ENCODE measurements at places on chromosomes 11 and 22. TPM values are rescaled to one million over a fixed set of nuclear protein-coding genes. Genes with fewer than 3 reads are reported as not detected.
A peak's percentile ranks its signal among the peaks of the same experiment; 100 is the strongest.

GRCh38 chr11:7905961-7906429 is 25.1 kb downstream of the OR10A6 start:
- no peaks in the 10 kb centered on the region for H3K36me3 ChIP-seq
- DNase-seq: no peak
- H3K27me3 ChIP-seq: no peaks in the 10 kb centered on the region
- no peaks in the 10 kb centered on the region for H3K4me1 ChIP-seq
- no peak overlapping the region for H3K4me3 ChIP-seq
- no peak overlapping the region for H3K27ac ChIP-seq

DNA sequence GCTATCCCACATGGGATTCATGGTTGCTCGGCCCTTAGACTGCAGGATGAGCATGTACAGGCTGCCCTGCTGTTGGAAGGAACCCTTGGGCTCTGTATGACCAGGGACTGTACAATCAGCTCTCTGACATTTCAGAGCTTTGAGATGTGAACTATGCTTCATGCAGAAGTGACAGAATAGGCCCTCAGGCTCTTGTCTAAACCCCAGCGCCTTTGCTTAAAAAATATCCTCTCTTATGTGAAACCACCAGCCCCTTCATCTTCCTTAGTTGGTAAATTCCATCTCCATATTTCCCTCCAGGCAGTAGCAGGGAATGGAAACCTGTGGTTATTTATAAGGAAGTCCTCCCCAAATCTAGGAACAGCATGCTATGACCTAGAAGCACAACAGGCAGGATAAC is 78.9 kb upstream of the PLET1 start:
- no peak overlapping the region for H3K4me3 ChIP-seq
- no peaks in the 10 kb centered on the region for H3K27me3 ChIP-seq
- no peak for DNase-seq
- H3K36me3 ChIP-seq: no peaks in the 10 kb centered on the region
- H3K27ac ChIP-seq: no peak overlapping the region

- DNase-seq: peak; percentile 75
- H3K4me1 ChIP-seq: peaks cover 5% of the 10 kb centered on the region
- H3K27me3 ChIP-seq: no peaks in the 10 kb centered on the region
- H3K27ac ChIP-seq: peak overlapping the region; percentile 64
Observed at GRCh38 chr22:28813772-28814518, 13.6 kb upstream of the XBP1 start.

GRCh38 chr22:47634347-47634746 is 871.9 kb downstream of the TBC1D22A start:
- no peaks in the 10 kb centered on the region for H3K4me1 ChIP-seq
- H3K27me3 ChIP-seq: no peaks in the 10 kb centered on the region
- H3K4me3 ChIP-seq: no peak overlapping the region
- DNase-seq: no peak
- H3K27ac ChIP-seq: no peak overlapping the region
- H3K36me3 ChIP-seq: no peaks in the 10 kb centered on the region

GRCh38 chr11:110305169-110306018 is 9.0 kb upstream of the RDX start:
- DNase-seq: no peak
- H3K27ac ChIP-seq: no peak overlapping the region
- H3K4me3 ChIP-seq: no peak overlapping the region
- no peaks in the 10 kb centered on the region for H3K4me1 ChIP-seq
- H3K27me3 ChIP-seq: peaks cover 28% of the 10 kb centered on the region
- H3K36me3 ChIP-seq: no peaks in the 10 kb centered on the region

GRCh38 chr11:79626135-79627075 is 185.6 kb upstream of the TENM4 start:
- no peaks in the 10 kb centered on the region for H3K36me3 ChIP-seq
- no peak overlapping the region for H3K4me3 ChIP-seq

- peak; percentile 81 for DNase-seq
- no peaks in the 10 kb centered on the region for H3K27me3 ChIP-seq
- H3K27ac ChIP-seq: peak within 1 kb of the TSS; percentile 93
- peak within 1 kb of the TSS; percentile 76 for H3K4me3 ChIP-seq
- no peaks in the 10 kb centered on the region for H3K36me3 ChIP-seq
- peaks cover 6% of the 10 kb centered on the region for H3K4me1 ChIP-seq
Observed at GRCh38 chr22:35648066-35649025, at the start of gene APOL6. Gene APOL6 (plus strand): TSS chr22:35648446. CDS start chr22:35656426, 7,980 bp downstream.

- H3K4me3 ChIP-seq: no peak overlapping the region
- no peaks in the 10 kb centered on the region for H3K4me1 ChIP-seq
- no peaks in the 10 kb centered on the region for H3K27me3 ChIP-seq
- no peak overlapping the region for H3K27ac ChIP-seq
Observed at GRCh38 chr11:94960488-94960887, 12.9 kb downstream of the CWC15 start.

Gene MUC5AC
- 0.20 TPM for total RNA-seq

Gene CLMP
- total RNA-seq: 13.2 TPM

GRCh38 chr22:19686946-19687345 is 27.4 kb upstream of the SEPTIN5 start:
- no peaks in the 10 kb centered on the region for H3K27me3 ChIP-seq
- H3K4me3 ChIP-seq: no peak overlapping the region
- H3K4me1 ChIP-seq: no peaks in the 10 kb centered on the region

- H3K27me3 ChIP-seq: no peaks in the 10 kb centered on the region
- no peaks in the 10 kb centered on the region for H3K36me3 ChIP-seq
- H3K27ac ChIP-seq: no peak overlapping the region
- H3K4me1 ChIP-seq: peaks cover 23% of the 10 kb centered on the region
- DNase-seq: peak; percentile 31
Observed at GRCh38 chr11:75147875-75148263, 3.0 kb upstream of the SLCO2B1 start.

DNA sequence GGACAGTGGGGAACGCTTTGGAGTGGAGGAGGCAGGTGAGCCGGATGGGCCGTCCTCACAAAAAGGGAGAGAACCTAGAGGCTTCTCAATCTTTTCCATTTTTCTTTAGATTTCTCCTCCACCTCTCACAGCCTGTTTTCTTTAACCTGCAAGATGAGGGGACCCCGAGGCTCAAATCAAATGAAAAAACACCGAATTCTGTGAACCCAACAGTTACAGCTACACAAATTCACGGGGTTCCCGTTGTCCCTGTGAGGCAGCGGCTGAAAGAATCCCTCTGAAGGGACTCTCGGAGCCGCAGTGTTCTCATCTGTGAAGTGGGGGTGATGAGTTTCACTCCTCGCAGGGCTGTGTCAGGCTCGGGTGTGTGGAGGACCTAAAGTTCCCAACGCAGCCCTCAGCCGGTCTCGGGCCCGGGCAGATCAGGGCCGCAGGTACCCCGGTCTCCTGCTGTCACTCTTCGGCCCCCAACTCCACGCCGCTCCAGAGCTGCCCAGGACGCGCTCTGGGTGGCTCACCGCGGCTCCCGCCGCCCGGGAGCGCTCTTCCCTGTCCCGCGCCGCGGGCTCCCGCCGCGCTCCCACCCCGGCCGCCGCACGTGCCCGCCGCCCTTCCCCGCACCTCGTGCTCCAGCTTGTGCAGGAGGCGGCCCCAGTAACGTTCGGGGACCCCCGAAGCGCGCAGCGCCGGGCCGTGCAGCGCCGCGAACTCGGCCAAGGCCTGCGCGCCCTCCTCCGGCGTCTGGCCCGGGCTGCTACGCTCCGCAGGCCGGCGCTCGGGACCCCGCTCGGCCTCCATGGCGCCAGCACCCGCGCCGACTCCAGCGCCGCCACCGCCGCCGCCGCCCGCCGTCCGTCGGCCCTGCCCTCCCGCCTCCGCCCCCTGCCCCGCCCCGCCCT is at the start of gene TTLL12:
TSS of gene TTLL12 (minus strand) at position 863 of the 899 bp plus-strand sequence. CDS start at position 798, 65 bp downstream.
- no peak for DNase-seq
- no peaks in the 10 kb centered on the region for H3K36me3 ChIP-seq
- H3K27ac ChIP-seq: peak within 1 kb of the TSS; percentile 88
- H3K4me3 ChIP-seq: peak within 1 kb of the TSS; percentile 86
- peaks cover 12% of the 10 kb centered on the region for H3K4me1 ChIP-seq

DNA sequence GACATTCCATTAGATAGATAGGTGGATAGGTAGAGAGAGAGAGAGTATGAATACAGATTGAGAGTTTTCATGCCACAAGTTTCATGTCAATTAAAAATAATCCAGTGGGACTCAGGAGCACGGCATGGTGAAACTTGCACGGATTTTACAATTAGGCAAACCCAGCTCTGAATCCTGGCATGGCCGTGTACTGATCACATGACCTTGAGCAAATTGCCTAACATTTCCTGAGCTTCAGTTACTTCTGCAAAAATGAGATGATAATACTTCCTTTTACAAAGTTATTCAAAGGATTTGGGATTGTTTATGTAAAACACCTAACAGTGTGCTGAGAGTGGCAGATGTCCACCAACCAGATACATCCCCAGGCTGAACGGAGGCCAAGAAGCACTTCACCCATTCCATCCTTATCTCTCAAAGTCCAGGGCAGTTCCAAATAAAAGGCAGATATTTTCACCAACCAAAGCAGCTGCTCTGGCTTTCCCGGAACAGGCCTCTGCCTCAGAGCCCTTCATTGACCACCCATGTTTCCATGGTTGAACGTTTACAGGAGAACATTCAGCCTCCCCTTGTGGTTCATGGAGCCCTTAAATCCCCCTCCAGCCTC is 17.9 kb downstream of the APLNR start:
- no peak overlapping the region for H3K4me3 ChIP-seq
- no peak for DNase-seq
- H3K36me3 ChIP-seq: no peaks in the 10 kb centered on the region

Measured in colonic mucosa (tissue), 4 donors.